ENCODE measurements at places on chromosomes 11 and 22.

DNA sequence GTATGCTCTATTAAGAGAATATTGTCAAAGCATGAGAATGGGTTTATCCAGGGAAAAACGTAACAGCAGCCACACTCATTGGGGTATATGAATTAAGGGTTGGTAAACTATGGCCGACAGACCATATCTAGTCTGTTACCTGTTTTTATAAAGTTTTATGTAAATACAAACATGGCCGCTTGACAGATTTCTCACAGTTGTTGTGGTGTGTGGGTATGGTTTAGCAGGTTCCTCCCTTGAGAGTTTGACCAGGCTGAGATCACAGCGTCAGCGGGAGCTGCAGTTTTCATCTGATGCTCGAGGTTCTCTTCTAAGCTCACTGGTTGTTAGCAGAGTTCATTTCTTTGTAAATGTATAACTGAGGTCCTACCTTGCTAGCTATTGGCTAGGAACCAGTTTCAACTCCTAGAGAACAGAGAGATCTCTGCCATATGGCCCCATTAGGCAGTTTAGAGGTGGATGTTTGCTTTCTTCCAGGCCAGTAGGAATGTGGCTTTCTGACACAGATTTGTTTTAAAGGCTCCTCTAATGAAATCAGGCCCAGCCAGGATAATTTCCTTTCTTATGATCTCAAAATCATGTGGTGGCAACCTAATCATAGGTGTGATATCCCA is 45.5 kb upstream of the GRIK4 start:
- DNase-seq, result no peak

GRCh38 chr11:23836981-23837380 is 659.9 kb upstream of the LUZP2 start:
- no peak for DNase-seq

DNA sequence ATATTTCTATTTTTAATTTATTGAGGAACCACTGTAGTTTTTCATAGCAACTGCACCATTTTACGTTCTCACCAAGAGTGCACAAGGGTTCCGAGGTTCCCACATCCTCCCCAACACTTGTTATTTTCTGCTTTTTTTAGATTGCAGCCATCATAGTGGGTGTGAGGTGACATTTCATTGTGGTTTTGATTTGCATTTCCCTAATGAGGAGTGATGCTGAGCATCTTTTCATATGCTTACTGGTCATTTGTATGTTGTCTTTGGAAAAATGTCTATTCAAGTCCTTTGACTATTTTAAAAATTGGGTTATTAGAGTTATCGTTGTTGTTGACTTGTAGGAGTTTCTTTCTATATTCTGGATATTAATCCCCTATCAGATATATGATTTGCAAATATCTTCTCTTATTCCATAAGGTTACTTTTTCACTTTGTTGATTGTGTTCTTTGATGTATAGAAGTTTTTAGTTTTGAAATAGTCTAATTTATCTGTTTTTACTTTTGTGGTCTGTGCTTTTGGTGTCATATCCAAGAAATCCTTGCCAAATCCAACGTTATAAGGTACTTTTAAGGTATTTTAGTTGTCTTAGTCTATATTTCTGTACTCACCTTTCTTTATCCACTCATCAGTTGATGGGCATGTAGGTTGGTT is 9.0 kb downstream of the NEAT1 start:
- DNase-seq, result peak; percentile 64

DNA sequence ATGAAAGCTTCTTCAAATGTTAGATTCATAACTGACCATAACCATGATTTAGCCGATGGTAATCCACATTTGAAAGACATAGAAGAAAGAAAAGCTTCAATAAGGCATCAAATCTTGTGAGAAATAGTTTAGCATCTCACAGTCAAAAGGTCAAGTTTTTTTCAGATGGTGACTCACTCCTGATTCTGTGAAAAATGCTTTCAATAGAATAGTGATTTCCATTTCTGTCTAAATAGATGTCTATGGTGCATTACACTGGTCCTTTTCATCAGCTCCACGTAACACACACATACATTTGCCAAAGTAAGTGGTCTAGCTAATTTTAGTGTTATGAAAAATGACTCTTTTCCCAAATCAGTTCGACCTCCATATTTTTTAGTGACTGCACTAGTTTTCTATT is 139.2 kb downstream of the LRRC4C start:
- DNase-seq, result no peak

DNA sequence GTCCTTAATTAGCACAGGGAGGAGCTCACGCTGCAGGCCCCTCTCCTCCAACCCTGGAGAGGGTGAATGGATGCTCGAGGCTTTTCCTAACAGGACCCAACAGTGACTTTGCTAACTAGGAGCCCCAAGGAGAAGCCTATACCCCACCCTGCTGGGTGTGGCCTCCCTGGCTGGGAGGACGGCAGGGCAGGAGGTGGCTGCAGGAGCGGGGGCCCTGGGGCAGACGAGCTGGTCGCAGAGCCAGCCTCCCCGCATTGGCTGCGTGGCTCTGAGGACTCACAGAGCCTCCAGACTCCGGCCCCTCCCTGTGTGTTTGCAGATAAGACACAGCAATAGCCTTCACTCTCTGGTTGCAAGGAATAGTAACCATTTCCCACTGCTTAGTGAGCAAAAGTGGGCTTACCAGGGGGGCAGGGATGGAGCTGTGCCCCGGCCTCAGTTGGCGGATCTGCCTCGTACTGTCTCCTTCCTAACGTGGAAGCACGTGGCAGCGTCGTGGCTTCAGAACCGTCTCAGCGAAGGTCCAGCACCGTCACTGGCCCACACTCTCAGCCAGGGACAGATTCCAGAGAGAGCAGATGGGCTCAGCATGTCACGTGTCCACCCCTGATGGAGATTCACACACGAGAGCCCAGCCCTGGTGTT is 1087.5 kb downstream of the BRD1 start:
- no peak for DNase-seq

GRCh38 chr22:42509548-42509947 is 10.0 kb downstream of the RRP7A start:
- no peak for DNase-seq

DNA sequence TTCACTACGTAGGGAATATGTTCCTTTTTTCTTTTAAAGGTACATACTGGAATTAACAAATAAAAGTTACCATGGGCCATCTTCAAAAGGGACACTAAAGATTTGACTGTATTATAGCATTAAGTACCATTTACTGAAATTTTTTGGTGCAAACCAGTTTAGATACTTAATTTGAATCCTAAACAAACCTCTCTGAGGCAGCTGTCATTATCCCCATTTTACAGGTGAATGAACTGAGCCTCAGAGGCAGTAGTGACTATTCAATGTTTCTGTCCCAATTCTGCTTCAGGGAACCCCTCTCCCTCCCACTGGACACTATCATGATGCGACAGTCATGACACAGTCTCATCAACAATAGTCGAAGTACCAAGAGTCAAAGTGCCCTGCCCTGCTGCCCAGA is 76.2 kb upstream of the PHF21A start:
- DNase-seq, result no peak

DNA sequence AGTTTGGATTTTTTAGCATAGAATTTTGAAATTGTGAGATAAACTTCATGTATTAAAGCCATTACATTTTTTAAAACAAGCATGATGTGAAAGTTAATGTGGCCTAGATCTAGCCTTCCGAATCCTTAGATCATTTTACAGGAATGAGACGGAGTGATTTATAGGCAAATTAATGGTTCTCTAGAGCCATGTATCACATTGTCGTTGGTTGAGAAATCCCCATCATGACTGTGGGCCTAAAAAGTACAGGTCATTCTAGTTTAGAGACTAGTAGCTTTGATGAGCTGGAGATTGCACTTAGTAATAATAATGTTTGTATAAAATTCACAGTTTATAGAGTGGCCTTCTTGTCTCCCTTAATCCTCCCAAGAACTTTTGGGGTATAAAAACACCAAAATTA is 7.1 kb downstream of the EWSR1 start:
- DNase-seq, result no peak

DNA sequence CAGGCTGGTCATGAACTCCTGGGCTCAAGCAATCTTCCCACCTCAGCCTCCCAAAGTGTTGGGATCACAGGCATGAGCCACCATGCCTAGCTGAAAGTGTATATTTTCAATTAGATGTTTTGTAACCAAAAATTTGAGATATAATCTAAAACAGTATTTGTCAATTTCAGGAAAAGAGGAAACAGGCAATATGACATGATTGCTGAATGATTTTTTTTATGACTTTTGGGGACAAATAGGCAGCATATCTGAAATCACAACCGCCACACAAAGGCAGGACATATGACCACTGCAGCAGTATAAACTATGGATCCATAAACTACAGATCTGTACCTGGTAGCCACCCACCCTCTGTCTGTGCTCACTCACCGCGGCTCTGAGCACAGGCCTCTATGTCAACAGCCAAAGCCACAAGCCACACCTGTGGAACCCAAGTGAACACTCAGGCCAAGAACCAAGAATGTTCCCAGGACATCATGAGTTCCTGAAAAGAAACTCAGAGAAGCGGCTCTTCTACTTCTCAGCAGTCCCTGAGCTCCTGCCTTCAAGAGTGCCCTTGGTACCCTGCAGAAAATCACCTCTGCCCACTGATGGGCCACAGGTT is 22.5 kb downstream of the PISD start:
- DNase-seq, result no peak

DNA sequence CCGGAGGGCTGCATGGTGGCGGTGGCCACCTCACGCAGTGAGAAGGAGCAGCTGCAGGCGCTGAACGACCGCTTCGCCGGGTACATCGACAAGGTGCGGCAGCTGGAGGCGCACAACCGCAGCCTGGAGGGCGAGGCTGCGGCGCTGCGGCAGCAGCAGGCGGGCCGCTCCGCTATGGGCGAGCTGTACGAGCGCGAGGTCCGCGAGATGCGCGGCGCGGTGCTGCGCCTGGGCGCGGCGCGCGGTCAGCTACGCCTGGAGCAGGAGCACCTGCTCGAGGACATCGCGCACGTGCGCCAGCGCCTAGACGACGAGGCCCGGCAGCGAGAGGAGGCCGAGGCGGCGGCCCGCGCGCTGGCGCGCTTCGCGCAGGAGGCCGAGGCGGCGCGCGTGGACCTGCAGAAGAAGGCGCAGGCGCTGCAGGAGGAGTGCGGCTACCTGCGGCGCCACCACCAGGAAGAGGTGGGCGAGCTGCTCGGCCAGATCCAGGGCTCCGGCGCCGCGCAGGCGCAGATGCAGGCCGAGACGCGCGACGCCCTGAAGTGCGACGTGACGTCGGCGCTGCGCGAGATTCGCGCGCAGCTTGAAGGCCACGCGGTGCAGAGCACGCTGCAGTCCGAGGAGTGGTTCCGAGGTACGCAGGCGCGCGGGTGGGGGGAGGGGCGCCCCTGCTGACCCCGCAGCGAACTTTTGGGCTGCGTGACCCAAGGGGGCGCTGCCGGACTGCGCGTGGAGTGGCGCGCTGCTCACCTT is 670 bp downstream of the NEFH start:
- DNase-seq, result peak; percentile 75

GRCh38 chr11:8206251-8207079 is 37.6 kb upstream of the RIC3 start:
- no peak for DNase-seq

DNA sequence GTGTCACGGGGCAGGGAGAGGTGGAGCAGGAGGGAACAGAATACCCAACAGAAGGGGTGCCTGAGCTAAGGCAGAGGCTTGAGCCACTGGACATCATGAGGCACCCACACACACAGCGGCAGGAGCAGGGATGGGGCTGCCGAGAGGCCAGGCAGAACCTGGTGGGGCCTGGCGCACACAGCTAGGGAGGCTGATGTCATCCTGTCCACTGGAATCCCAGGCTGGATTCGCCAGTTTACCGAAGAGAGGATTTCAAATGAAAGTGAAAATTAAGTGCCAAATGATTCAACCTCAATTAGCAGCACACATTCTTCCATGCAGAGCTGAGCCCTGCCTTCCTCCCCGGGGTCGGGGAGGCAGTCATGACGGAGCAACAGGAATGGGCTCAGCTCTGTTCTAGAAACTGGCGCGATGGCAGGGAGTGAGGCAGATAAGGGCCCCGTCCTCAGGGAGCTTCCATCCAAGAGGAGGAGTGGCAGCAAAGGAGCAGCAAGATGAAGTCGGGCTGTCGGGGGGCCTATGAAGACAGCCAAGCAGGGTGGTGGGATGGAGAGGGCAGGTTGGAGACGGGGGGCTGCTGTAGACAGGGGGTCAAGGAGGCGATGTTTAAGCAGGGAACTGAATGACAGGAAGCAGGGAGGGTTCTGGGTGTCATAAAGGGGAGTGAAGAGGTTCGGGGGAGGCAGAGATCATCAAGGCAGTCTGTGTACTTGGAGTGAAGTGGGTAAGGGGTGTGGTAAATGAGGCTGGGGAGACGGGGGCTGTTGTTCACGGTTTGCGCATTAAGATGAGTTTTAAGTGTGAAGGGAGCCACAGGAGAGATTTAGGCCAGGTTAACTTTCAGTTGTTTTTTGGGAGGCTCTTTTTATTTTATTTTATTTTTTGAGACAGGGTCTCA is 6.4 kb downstream of the RAC2 start:
- peak; percentile 11 for DNase-seq

All from activated CD4-positive, alpha-beta T cell treated with anti-CD3 and anti-CD28 coated beads, Interleukin-10, Interleukin-2, amounts not matched to agents 100 ng/mL and 50 ng/mL, durations not matched to agents 16 hours and 8 hours (primary cell).